Myocyte (in vitro differentiated cells): ENCODE measurements at places on chromosomes 5 and 9.

GRCh38 chr9:92954049-92954861 is 6.9 kb downstream of the FGD3 start:
- DNase-seq, result peak; percentile 25

GRCh38 chr5:14809369-14810155 is 62.0 kb downstream of the ANKH start:
- DNase-seq, result peak; percentile 72

- no peak for DNase-seq
Measured at GRCh38 chr9:131800843-131801242, 61.0 kb upstream of the RAPGEF1 start.

DNA sequence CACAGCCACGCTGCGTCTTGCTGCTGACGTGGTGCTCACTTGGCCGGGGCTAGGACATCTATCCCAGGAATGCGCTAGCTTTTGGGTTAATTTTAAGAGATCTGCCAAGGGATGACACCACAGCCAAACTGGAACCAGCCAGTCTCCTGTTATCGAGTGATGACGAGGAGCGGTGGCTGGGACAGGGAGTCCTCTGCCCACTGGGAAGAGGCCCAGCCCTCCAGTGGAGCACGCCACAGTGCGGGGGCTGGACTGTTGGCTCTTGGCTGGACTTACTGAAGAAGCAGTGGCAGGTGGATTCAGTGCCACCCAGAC is 55.1 kb upstream of the PHYKPL start:
- no peak for DNase-seq

- DNase-seq, result peak; percentile 95
Measured at GRCh38 chr5:141496038-141496437, 7.2 kb downstream of the PCDHGC5 start.

- no peak for DNase-seq
Measured at GRCh38 chr5:51958473-51958872, 575.2 kb downstream of the ISL1 start.

DNA sequence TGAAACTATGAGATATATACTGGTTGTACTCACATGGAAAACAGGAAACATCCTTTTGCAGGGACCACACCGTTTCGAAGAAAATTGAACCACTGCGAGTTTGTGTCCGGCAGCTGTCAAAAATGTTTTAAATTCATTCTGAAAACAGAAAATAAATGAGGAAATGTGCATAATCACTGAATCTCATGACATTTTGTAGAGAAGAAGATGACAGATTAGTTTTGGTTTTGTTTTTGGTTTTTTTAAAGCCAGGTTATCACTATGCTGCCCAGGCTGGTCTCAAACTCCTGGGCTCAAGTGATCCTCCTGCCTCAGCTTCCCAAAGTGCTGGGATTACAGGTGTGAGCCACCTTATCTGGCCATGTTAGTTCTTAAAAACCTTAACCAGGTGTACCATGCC is 3.5 kb downstream of the TXNDC8 start:
- DNase-seq, result no peak

DNA sequence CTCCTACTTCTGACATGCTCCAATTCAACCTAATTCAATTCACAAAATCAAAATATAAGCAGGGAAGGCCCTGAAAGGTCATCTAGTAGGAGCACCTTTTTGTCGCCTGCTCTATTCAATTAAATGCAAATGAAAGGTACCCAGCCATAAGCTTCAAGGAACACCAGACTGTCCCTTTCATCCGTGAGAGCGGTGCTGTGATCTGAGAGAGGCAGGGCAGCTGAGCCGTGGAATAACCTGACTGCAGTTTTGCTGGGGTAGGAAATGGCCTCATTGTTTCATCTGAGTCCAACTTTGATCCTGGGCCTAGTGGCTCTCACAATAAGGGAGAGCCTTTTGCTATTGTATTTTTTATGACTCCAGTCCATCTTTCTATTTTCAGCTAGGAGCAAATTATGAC is 39.8 kb upstream of the GLRA1 start:
- no peak for DNase-seq

- no peak for DNase-seq
Measured at GRCh38 chr9:137604345-137605086, 970 bp upstream of the ARRDC1 start.
